GM19239 (cell line): ENCODE measurements at places on chromosomes 13 and 19.

- DNase-seq = no peak
Observed at GRCh38 chr19:58040751-58041525, 7.1 kb downstream of the ZSCAN1 start.

DNA sequence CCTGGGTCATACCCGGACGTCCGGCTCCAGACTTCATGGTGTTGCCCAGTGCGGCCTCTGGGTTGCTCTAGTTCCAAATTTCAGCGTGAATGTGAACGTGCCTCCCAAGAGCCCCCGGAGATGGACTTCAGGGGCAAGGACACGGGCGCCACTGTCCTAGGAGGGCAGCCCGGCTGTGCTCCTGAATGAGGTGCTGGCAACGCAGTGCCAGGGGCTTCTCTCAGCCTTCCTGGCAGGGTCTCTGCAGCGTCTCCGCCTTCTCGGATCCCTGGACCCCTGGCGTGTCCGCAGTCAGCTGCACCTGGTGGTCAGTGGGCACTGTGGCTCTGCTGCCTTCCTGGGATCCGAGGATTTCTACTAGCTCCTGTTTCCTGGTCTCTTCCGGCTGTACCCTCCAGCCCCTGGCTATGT, 101.7 kb upstream of the MCF2L start:
- DNase-seq = no peak

GRCh38 chr13:71481501-71481900, 385.5 kb downstream of the DACH1 start:
- DNase-seq = no peak

GRCh38 chr19:16736709-16737108, 17.1 kb downstream of the NWD1 start:
- no peak for DNase-seq

- DNase-seq = peak; percentile 65
Observed at GRCh38 chr19:19361075-19361594, 40.5 kb downstream of the MAU2 start.

GRCh38 chr13:60211548-60211947, 47.8 kb upstream of the DIAPH3 start:
- DNase-seq = no peak

DNA sequence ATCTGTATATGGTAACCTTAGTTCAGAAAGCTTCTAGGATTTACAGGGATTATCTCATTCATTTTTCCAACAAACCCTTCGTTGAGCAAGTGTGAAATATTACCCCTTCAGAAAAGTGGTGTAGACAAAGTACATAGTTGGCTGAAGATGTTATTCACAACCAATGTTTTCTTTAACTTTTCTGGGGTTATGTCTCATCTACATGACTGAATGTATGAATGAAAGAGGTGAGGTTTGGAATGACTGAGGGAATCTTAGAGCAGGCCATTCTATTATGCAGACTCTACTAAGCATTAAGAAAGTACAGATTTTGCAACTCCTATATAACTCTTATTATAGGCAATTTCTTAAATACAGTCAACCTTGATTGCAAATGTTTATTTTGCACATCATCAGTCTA, 167.2 kb downstream of the NDFIP2 start:
- DNase-seq = no peak

DNA sequence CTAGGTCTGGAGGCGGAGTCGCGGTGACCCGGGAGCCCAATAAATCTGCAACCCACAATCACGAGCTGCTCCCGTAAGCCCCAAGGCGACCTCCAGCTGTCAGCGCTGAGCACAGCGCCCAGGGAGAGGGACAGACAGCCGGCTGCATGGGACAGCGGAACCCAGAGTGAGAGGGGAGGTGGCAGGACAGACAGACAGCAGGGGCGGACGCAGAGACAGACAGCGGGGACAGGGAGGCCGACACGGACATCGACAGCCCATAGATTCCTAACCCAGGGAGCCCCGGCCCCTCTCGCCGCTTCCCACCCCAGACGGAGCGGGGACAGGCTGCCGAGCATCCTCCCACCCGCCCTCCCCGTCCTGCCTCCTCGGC, at the start of gene SLC5A5:
Gene SLC5A5, plus strand, starts transcription at position 68 of the 373 bp plus-strand sequence. CDS start 375 bp downstream, outside the sequence.
- DNase-seq = no peak

DNA sequence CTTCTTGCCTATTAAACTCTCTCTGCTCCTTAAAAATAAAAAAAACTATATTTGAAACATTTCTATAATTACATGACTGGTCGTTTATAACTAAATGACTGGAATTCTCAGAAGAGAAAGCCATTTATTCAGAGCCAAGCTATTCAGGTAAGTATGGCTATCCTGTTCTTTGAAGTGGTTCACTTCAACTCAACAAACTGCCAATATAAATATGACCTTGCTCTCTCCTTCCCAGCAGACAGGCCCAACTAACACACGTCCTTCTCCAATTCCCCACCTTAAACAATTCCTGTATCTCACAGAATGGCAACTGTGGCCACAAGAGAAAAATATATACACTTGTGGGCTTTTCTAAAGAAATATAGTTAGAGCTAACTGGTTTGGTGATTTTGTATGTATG, 153.9 kb downstream of the MIPEP start:
- DNase-seq = no peak

GRCh38 chr19:45814851-45815480, at the start of gene RSPH6A:
Gene RSPH6A (minus strand): TSS chr19:45815308. CDS start chr19:45815176, 132 bp downstream.
- DNase-seq = no peak
